K562 (cell line): ENCODE measurements at places on chromosomes 16 and 17.

DNA sequence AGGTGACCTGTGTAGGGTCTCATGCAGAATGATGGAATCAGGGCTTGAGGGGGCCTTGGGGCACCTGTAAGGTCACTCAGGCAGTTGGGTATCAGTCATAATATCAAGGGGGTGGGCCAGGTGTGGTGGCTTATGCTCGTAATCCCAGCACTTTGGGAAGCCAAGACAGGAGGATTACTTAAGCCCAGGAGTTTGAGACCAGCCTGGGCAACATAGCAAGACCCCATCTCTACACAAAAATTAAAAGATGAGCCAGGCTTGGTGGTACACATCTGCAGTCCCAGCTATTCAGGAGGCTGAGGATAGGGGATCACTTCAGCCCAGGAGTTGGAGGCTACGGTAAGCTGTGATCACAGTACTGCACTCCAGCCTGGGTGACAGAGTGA is 7.5 kb downstream of the ERN2 start:
- H3K4me3 ChIP-seq: no peak overlapping the region
- DNase-seq: no peak
- H3K36me3 ChIP-seq: no peaks in the 10 kb centered on the region
- H3K4me1 ChIP-seq: peaks cover 5% of the 10 kb centered on the region; the same call in 2 of the 3 replicates
- H3K27me3 ChIP-seq: no peaks in the 10 kb centered on the region
- H3K27ac ChIP-seq: no peak overlapping the region

- H3K27ac ChIP-seq: no peak overlapping the region
- no peak for DNase-seq
- no peaks in the 10 kb centered on the region for H3K4me1 ChIP-seq
- no peaks in the 10 kb centered on the region for H3K36me3 ChIP-seq
- no peak overlapping the region for H3K4me3 ChIP-seq
Observed at GRCh38 chr16:54320697-54321340, 34.2 kb upstream of the IRX3 start.

GRCh38 chr17:18093616-18094408 is 6.1 kb downstream of the DRG2 start:
- peaks cover 67% of the 10 kb centered on the region; the same call in 2 of the 3 replicates for H3K36me3 ChIP-seq
- no peaks in the 10 kb centered on the region for H3K27me3 ChIP-seq
- DNase-seq: no peak
- peaks cover 1% of the 10 kb centered on the region; the same call in 2 of the 3 replicates for H3K4me1 ChIP-seq
- no peak overlapping the region for H3K4me3 ChIP-seq
- H3K27ac ChIP-seq: no peak overlapping the region

GRCh38 chr16:17382949-17383863 is 87.6 kb downstream of the XYLT1 start:
- H3K4me1 ChIP-seq: no peaks in the 10 kb centered on the region
- H3K27me3 ChIP-seq: peaks cover 30% of the 10 kb centered on the region
- DNase-seq: no peak
- no peak overlapping the region for H3K4me3 ChIP-seq

DNA sequence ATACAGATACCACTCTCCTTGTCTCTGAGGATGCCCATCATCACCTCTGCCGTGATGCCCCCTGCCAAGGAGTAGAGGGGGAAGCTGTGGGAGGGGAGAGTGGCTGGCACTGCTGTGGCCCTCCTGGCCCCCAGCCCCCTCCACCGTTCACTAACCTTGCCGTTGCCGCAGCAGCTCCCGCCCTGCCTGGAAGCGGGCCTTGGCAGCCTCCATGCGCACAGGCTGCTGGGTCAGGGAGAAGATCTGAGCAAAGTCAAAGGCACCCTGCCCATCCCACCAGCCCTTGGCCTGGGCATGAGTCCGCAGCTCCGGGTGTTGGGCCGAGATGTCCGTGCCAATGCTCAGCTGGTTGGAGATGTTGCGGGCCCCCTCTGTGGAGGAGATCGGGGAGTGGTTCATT is 2.4 kb downstream of the SCRN2 start:
- peaks cover 36% of the 10 kb centered on the region for H3K4me1 ChIP-seq
- H3K27me3 ChIP-seq: no peaks in the 10 kb centered on the region
- no peak overlapping the region for H3K27ac ChIP-seq
- DNase-seq: no peak
- H3K36me3 ChIP-seq: peaks cover 20% of the 10 kb centered on the region; the same call in 1 of the 3 replicates

DNA sequence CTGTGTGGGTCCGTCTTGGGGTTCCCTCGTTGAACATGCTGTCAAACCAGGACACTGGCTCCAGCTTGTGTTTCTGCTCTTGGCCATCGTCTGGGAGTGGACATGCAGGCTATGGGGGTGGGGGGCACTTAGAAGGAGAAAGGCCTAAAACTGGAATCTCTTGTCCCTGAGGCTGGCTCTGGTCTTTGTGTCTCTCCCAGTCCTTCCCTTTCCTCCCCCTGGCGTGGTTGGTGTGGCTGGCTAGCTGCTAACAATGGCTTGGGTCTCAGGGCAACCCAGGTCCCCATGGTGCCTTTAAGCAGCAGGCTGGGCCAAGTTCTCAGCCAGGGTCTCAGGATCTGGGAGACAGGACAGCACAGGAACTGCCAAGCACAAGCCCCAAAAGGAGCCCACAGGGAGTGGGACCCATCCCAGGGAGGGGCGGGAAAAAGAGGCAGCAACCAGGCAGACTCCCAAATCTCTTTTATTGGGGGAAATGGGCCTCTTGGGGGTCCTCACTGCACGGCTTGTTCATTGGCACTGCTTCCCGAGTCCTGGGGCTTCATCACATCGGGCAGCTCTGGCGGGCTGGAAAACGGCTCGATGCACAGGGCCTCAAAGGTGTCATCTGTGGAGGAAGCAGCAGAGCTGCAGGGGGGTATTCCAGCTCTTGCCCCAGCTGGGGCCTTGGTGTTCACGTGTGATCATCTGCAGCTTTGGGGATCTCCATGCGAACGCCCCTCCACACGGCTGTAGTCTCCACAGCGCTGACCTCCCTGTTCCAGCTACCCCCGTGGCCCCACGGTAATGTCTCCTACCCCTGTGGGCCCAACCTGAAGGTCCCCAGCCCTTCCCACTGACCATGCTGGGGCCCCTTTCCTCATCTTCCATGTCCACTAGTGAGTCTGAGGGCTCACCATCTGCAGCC is 5.3 kb downstream of the ELOB start:
- no peaks in the 10 kb centered on the region for H3K27me3 ChIP-seq
- H3K4me1 ChIP-seq: peaks cover 25% of the 10 kb centered on the region; the same call in 2 of the 3 replicates
- DNase-seq: no peak
- H3K36me3 ChIP-seq: peaks cover 93% of the 10 kb centered on the region
- H3K4me3 ChIP-seq: no peak overlapping the region
- peak overlapping the region; percentile 10; the same call in 1 of the 3 replicates for H3K27ac ChIP-seq

DNA sequence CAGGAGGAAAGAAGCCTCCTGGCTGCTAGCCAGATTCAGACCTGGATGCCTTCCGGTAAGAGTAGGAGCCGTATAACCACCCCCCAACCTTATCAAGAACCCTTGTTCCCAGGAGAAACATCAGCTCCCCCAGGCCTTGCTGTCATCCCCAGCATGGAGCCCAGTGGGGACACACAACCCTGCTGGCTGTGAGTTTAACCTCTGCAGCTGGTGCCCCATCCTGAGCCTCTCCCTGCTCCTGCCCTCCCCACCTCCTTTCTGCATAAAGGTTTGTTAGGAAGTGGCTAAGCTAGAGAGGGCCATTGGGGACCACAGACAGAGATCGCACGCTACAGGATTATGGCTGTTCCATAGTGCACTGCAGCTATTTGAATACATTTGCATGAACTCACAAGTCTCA is 55.5 kb upstream of the RPL38 start:
- no peak for DNase-seq
- no peaks in the 10 kb centered on the region for H3K4me1 ChIP-seq
- H3K27me3 ChIP-seq: peaks cover 3% of the 10 kb centered on the region; the same call in 1 of the 3 replicates
- H3K36me3 ChIP-seq: no peaks in the 10 kb centered on the region
- H3K27ac ChIP-seq: no peak overlapping the region

DNA sequence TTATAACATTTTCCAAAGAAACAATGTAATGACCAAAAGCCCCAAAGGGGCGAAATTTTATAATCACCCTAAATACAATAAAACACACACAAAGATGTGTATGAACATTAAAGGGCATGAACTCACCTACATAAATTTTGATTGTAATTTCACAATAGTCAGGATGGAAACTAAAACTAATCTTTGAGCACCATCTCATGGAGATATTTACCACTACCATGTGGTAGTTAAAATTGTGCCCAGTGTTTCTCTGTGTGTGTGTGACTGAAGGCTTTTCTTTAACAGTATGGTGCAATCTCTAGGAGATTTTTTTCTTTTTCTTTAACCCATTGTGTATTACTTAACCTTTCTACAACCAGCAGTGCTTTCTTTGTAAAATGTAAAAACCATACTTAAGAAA is 19.7 kb upstream of the MEIOC start:
- H3K36me3 ChIP-seq: no peaks in the 10 kb centered on the region
- H3K4me1 ChIP-seq: no peaks in the 10 kb centered on the region
- H3K27me3 ChIP-seq: peaks cover 3% of the 10 kb centered on the region; the same call in 1 of the 3 replicates
- DNase-seq: no peak

- no peak for DNase-seq
- peaks cover 12% of the 10 kb centered on the region for H3K4me1 ChIP-seq
- H3K4me3 ChIP-seq: no peak overlapping the region
- 0 out of 3 replicates have a peak, but pooled peaks cover 2% of the 10 kb centered on the region for H3K36me3 ChIP-seq
- no peaks in the 10 kb centered on the region for H3K27me3 ChIP-seq
Observed at GRCh38 chr17:64938290-64938689, 19.0 kb upstream of the LRRC37A3 start.

GRCh38 chr17:72308744-72309385 is 188.0 kb downstream of the SOX9 start:
- DNase-seq: no peak
- no peaks in the 10 kb centered on the region for H3K27me3 ChIP-seq
- H3K4me3 ChIP-seq: no peak overlapping the region
- no peaks in the 10 kb centered on the region for H3K4me1 ChIP-seq
- no peak overlapping the region for H3K27ac ChIP-seq

DNA sequence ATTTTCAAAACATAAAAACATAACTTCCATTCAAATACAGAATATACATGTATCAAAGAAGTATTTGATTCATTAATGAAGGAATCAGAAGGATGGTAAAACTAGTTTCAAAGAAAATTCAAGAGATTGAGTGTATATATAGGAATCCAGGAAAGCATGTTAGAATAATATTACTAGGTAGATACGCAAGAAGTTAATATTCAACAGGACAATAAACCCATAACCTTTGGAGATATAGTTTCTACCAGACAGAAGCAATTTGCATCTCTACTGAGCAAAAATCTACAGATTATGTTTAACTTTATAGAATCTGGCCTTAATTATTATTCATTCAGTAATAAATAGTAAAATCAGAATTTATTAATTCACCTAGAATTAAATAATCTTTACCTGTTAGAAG is 166.8 kb downstream of the CNTNAP4 start:
- H3K27me3 ChIP-seq: no peaks in the 10 kb centered on the region
- H3K4me1 ChIP-seq: no peaks in the 10 kb centered on the region
- H3K27ac ChIP-seq: no peak overlapping the region
- H3K4me3 ChIP-seq: no peak overlapping the region

GRCh38 chr17:65587534-65588180 is 26.2 kb upstream of the AXIN2 start:
- H3K4me1 ChIP-seq: no peaks in the 10 kb centered on the region
- H3K4me3 ChIP-seq: no peak overlapping the region
- H3K27me3 ChIP-seq: peaks cover 42% of the 10 kb centered on the region
- no peak overlapping the region for H3K27ac ChIP-seq

DNA sequence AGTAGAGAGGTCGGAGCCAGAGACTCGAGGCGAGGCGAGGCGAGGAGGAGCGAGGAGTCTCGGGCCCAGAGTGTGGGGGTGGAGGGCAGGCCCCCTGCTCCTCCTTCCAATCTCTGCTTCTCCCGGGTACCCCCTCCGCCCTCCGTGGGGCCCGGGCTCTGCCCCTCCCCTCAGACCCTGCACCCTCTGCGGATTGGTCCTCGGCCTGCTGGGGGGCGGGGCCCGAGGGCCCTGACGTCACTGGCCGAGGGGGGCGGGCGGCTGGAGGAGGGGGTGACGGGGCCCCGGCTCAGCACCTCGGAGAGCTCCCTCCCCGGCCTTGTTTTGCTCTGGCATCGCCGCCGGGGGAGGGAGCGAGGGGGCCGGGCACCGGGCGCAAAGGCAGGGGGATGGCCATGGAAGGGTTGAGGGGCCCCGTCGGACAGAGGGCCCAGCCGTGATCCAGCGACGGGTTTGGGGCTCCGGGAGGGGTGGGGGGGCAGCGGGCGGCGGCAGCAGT is at the start of gene RUNDC3A:
RUNDC3A (plus strand) TSS at position 282 of the 499 bp plus-strand sequence. CDS start 232 bp downstream, outside the sequence.
- H3K36me3 ChIP-seq: no peaks in the 10 kb centered on the region
- no peaks in the 10 kb centered on the region; the same call in 1 of the 3 replicates for H3K4me1 ChIP-seq
- H3K27me3 ChIP-seq: peaks cover 7% of the 10 kb centered on the region; the same call in 2 of the 3 replicates
- peak within 1 kb of the TSS; percentile 26 for H3K4me3 ChIP-seq
- H3K27ac ChIP-seq: no peak within 1 kb of the TSS
- peak; percentile 100 for DNase-seq

- no peaks in the 10 kb centered on the region for H3K27me3 ChIP-seq
- no peak overlapping the region for H3K4me3 ChIP-seq
- no peak for DNase-seq
- H3K4me1 ChIP-seq: peaks cover 19% of the 10 kb centered on the region
Observed at GRCh38 chr17:57436565-57436964, 180.2 kb downstream of the MSI2 start.

DNA sequence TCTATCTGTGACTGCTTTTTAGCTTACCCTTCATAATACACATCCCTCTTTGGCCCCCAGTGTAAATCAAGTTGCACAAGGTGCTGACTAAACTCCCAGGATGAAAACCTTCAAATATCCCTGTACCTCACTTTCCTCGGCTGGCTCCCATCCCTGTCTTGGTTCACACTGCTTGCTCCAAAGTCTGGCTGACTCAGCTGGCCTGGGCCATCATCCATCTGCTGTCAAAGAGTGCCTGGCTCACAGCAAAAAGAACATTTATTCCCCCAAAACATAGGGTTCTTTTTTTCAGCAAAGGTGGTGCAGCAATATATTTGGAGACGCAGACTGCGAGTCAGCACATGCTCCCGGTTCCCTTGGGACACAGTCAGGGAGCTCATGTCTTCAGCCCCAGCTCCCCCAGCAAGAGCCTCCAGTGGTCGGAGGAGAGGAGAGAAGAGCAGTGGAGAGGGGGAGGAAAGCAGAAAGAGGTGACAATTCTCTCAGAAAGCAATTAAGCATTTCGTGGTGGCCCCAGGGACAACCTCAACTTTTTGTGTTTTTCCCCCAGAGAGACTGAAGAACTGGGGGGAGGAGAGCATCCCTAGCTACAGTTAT is 26.1 kb downstream of the GPR142 start:
- no peaks in the 10 kb centered on the region; the same call in 1 of the 2 replicates for H3K4me1 ChIP-seq
- no peak for DNase-seq
- peaks cover 11% of the 10 kb centered on the region for H3K27me3 ChIP-seq
- H3K36me3 ChIP-seq: no peaks in the 10 kb centered on the region
- no peak overlapping the region for H3K4me3 ChIP-seq
- no peak overlapping the region for H3K27ac ChIP-seq

GRCh38 chr17:68468788-68469187 is 11.5 kb upstream of the WIPI1 start:
- no peaks in the 10 kb centered on the region for H3K4me1 ChIP-seq
- DNase-seq: no peak
- H3K4me3 ChIP-seq: no peak overlapping the region
- no peak overlapping the region for H3K27ac ChIP-seq

GRCh38 chr17:2250140-2251095 is 53.2 kb downstream of the SMG6 start:
- H3K36me3 ChIP-seq: peaks cover 6% of the 10 kb centered on the region; the same call in 1 of the 3 replicates
- H3K4me1 ChIP-seq: no peaks in the 10 kb centered on the region
- no peaks in the 10 kb centered on the region for H3K27me3 ChIP-seq
- no peak for DNase-seq
